ENCODE measurements at places on chromosomes 7 and 10.

DNA sequence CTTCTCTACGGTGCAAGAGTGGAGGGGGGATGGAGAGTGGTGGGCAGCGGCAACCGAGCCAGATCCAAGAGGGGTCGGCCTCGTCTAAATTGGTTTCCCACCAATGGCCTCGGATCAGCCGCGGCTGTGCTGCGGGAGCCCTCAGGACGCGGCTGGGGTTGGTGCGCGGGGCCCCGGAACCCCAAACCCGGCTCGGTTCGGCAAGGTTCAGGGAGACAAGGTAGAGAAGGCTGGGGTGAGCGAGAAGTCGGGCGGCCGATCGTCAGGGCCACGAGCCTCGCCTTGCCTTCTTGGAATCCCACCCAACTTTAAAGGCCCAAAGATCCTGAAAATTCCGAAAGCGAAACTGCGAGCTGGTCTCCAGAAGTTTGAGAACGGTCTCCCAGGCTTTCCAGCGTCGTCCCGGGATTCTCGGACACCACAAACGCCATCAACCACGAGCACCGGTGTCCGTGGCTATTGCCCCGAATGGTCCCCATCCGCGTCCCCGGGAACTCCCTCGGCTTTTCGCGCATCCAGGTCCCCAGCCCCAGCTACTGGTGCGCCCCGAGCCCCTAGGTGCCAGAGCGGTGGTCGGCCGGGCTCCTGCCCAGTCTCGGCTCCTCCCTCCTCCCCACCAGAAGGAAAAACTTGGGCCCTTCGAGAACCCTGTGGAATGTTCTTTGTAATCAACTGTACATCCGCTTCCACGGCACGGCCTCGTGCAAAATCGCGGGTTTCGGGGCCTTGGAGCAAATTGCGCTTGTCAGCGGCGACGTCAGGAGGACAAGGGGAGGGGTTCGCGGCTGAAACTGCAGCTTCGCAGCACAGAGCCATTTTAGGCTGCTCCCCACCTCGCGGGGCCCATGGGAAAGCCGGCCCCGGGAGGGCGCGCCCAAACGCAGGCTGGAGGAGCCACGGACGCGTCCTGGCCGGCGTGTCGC, 3.2 kb downstream of the SFMBT2 start:
- DNase-seq: no peak

DNA sequence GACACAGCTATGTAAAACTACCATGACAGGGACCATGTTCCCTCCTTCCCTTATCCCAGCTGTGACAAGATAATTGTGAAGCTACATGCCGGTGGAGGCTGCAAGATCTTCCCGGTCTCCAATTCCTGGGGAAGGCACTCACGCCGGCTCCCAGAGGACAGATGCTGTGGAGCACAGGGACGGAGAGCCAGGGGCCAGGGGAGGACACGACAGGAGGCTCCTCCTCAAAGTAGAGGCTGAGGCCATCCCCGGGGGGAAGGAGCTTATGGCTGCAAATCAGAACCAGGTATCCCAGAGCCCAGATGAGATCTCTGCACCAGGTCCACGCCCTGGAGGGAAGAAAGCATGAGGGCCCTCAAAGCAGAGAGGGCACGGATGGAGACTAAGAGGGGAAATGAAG, 286.2 kb downstream of the TCERG1L start:
- no peak for DNase-seq

DNA sequence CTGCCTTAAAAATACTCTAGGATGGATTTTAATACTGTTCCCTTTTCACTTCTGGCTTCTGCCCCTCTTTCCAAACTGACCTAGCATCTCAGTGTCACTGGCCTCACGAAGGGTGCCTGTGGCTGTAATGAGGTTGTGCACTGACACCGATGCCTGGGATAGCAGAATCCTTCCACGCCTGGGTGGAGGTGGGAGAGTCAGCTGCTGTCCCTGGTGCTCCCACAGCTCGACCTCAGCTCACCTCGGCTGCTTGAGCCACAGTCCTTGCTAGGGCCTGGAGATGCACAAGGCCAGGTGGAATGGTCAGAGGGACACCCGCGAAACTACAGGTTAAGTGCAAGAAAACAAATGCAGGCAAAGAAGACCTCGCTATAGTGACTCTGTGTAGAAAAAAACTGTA, 123.4 kb upstream of the ACBD5 start:
- DNase-seq: no peak

GRCh38 chr10:98231417-98231816, 36.6 kb downstream of the LOXL4 start:
- no peak for DNase-seq

DNA sequence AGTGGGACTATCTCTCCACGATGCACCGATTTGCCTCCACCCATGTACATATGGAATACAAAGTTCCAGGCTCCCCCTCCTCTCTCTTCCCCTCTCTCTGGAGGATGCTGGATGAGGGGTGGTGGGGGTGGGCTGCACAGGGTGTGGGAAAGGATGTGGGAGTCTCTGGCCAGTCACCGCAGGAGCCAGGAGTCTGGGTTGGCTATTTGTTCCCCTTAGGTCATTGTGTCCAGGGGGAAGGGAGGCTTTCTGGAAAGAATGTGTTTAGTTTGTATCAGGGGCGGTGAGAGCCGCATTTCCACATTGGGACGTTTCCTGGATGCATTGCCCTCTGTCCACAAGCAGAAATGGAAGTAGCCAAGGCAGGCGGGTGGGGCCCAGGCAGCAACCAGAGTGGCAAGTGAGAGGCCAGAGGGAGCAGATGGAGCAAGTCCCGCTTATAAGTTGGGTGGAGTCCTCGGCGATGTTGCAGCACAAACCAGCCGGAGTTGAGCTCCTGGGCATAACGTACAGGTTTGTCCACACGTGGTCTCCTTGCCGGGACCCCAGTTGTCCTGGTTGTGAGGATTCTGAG, 63.3 kb downstream of the ZNF777 start:
- no peak for DNase-seq

DNA sequence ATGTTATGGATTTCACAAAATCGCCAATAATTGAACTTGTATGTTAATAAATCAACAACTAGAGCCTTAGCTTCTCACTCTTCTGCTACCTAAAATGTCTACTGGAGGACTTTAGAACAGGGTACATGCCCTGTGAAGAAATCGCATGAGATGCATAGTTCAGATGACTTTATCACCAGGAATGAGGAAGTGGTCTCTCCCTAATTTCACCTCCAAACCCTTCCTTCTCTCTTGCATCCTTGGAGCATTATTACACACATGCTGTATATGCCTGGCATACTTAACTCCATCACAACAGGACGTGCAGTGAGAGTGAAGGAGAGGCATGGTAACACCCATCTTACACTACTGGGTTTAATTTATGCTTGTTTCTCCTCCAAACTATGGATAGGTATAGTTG, 27.8 kb downstream of the RHEB start:
- no peak for DNase-seq

- no peak for DNase-seq
These were observed 25.0 kb upstream of the ITGB8 start for GRCh38 chr7:20305726-20306125.

- no peak for DNase-seq
These were observed 16.3 kb upstream of the SRGN start for GRCh38 chr10:69071610-69072009.
